ENCODE measurements at places on chromosomes 2 and 18. TPM values are rescaled to one million over a fixed set of nuclear protein-coding genes. Genes with fewer than 3 reads are reported as not detected.

The OTOS gene
- polyA plus RNA-seq: 0.34 TPM

DNA sequence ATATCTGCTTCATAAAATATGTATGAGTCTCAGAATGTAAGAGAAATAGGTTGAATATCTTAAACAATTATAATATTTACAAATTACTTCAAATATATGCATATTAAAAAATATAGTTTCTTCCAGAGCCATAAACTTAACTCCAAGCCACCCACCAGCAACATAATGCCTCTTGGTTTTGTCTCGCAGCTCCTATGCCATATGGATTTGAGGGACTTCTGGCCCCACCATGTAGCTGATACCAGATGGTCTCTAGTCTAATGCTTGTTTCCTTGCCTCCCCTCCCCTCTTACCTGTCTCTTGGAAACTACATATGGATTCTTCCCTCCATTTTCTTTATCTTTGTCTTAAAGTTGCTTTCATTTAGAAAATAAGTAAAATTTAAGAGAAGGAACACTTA lies 114.3 kb downstream of the GCA start:
- DNase-seq: no peak

GRCh38 chr2:43343573-43344304 lies 117.3 kb upstream of the ZFP36L2 start:
- DNase-seq: peak; percentile 58

- DNase-seq: no peak
These were observed 350 bp upstream of the RNF138 start for GRCh38 chr18:32091325-32091723.

The C2orf92 gene
- polyA plus RNA-seq: 4.5 TPM

The TMEM200C gene
- 3.4 TPM for polyA plus RNA-seq

DNA sequence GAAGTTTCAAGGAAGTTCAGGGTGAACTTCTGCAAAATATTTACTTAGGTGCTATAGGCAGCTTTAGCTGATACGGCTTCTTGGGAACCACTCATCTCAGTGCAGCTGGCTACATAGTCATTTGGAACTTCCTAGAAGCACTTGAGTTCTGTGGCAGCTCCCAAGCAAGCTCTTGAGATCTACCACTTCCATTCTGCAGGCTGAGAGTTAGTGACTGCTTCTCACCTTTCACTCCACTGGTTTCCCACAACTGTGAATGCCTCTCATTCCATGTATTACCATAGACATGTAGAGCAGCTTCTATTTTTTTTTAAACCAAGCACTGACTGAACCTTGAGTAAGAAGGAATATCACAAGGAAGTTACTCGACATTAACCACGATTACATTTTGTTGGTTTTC lies 994.1 kb upstream of the ACVR2A start:
- DNase-seq: no peak

The HRH4 gene
- polyA plus RNA-seq: not detected

DNA sequence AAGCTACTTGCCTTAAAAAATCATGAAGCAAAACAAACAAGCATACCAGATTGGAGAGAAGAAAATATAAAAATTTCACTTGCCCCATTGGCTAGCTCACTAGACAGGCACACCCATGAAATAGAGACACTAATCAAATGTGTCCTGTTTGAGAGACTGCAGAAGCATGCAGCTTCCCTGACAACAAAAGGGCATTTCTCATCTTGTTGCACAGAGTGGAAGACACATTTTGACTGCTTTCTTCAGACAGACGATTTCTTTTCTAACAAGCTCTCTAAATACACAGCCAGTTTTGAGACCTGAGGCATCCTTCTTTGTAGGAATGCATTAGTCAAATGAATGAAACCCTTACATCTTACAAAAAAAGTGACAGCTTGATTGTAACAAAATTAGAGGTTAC lies 1558.6 kb upstream of the NXPH2 start:
- DNase-seq: no peak

DNA sequence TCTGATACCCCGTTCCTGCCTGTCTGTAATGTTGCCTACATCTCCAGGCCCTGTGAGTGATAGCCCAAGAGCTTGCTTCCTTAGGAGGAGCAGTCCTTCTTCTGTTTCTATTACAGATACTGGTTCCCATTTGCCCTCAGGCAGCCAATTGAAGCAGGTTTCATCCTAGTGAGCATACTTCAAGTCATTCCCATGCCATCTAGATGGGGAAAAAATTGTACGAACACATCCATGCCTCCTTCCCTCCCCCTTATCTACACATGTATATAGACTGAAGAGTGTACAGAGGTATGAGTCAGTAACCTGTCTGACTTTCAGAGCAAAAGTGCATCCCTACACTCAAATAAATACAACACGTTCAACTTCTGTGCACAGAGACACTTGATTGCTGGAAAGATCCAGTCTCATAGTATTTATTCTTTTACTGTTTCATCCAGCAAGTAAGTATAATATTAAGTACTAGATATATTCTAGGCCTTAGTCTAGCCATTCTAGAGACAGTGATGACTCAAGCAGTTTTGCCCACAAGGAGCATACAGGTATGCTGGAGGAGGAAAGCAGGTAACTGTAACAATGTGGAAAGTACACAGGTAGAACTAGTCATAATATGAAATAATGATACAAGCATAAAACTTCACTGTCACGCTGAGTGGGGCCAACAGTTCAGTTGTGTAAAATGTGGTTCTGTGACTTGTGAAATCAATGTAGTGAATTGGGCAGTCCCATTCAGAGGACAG lies 153.4 kb downstream of the MGAT5 start:
- no peak for DNase-seq

The FEV gene
- 0.58 TPM for polyA plus RNA-seq

The DES gene
- polyA plus RNA-seq: 60.9 TPM

- DNase-seq: no peak
These were observed 9.5 kb upstream of the KLHL29 start for GRCh38 chr2:23375448-23375847.

DNA sequence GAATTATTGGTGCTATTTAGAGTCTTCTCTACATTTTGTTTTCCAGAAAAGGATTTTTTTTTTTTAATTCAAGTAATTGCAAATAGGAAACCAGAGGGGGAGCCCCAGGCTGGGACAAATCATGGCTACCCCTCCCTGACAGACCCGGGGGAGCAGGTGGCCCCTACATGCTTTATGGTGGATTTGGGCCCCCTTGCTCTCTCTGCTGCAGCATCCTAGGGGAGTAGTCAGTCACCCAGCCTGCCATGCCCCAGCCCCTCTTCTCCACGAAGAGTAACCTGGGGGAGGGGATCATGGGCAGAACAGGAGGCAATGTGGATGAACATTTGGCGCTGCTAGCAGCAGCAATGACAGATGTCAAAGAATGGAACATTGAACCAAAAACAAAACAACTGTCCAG lies 4.6 kb downstream of the C2orf81 start:
- DNase-seq: no peak
